Endothelial cell of coronary artery (primary cell): ENCODE measurements at places on chromosomes 3 and 15. TPM values are rescaled to one million over a fixed set of nuclear protein-coding genes. Genes with fewer than 3 reads are reported as not detected.

The WHAMM gene
- 3.0 and 3.8 TPM in 2 replicates for total RNA-seq

The GRK7 gene
- under 0.01 TPM in 1 of 2 replicates, not detected in the other for total RNA-seq

The GOLGA6B gene
- total RNA-seq = not detected in 2 replicates

The GOLGA8R gene
- 0.54 and 1.9 TPM in 2 replicates for total RNA-seq
